ENCODE measurements at places on chromosomes 3 and 15.
A peak's percentile ranks its signal among the peaks of the same experiment; 100 is the strongest.

DNA sequence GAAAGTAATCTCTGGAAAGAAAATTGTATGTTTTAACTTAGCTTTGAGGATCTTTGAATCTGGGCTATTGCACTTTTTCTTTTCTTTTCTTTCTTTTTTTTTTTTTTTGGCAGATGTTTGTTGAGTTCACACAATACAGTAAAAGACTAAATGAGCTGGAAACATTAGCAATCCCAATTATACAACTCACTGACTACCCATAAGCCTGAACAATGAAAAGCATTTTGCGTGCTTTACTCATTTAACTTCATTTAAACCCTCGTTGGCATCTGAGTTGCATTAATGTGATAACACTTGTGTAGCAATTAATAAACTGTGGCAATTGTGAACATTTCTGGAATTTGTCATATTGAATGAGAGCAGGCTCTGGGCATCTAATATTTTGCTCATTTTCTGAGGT lies 269.4 kb upstream of the RBMS3 start:
- no peak for DNase-seq

- no peak for DNase-seq
Measured at GRCh38 chr15:58336161-58336560, 95.6 kb upstream of the LIPC start.

DNA sequence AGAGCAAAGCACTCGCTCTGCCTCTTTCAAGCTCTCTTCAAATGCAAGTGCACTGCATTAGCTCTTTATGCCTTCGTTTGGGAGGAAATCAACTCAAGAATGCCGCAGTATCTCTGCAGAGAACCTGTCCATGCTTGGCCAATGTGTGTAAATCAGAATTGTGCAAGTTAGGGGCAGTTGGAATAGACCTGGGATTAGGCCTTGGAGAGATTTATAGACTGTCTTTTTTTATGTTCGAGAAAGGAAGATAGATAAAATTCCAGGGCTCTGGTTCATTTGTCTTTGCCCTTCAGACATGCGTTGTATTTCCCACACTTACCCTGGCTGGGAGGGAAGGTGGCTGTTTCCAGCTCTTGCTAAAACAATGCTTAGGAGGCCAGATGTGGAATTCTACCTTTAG lies 163.7 kb downstream of the MOBP start:
- DNase-seq, result no peak

DNA sequence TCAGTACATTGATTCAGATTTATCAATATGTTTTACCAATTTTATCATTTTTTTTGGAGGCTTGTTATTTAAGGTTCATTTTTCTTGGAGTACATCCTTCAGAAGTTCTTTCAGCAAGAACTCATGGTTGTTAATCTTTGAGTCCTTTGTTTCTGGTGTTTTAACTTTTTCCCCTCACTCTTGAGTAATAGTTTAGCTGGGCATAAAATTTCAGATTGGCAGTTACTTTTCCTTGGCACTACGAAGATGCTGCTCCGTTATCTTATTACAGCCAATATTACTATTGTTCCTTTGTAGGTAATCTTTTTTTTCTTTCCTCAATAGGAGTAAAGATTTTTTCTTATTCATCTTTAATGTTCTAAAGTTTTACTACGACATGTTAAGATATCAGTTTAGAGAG lies 9.8 kb downstream of the LRRC58 start:
- DNase-seq, result no peak

DNA sequence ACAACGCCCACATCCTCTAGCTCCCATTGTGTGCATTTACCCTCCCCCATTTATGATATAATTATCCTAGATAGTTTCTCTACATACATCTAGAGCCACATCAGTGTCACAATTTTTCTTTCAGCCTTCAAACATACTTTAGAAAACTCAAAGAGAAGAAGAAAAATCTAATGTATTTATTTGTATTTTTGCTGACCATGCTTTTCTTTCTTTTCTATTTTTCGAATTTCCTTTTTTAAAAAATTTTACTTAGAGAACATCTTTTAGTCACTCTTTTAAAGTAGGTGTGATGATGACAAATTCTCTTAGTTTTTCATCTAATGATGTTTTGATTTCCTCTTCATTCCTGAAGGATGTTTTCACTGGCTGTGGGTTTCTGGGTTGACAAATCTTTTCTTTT lies 117.0 kb upstream of the CHL1 start:
- no peak for DNase-seq

DNA sequence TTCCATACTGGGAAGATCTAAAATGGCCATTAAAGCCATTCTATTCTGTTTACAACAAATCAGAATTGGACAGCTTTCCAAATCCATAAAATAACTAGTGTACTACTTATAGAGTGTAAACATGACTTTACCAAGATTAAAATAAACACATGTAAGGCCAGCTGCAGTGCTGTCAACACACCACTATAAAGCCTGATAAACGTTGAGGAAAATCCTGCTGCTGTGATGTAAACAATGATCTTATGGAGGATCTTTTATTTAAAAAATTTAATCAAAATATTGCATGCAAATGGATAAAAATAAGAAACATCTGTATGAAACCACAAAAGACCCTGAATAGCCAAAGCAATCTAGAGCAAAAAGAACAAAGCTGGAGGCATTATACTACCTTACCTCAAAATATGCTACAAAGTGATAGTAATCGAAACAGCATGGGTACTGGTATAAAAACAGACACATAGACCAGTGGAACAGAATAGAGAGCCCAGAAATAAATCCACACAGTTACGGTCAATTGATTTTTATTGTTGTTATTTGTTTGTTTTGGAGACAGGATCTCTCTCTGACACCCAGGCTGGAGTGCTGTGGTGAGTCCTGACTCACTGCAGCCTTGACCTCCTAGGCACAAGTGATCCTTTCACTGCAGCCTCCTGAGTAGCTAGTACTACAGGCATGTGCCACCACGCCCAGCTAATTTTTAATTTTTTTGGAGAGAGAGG lies 428.8 kb upstream of the C2CD4B start:
- no peak for DNase-seq

DNA sequence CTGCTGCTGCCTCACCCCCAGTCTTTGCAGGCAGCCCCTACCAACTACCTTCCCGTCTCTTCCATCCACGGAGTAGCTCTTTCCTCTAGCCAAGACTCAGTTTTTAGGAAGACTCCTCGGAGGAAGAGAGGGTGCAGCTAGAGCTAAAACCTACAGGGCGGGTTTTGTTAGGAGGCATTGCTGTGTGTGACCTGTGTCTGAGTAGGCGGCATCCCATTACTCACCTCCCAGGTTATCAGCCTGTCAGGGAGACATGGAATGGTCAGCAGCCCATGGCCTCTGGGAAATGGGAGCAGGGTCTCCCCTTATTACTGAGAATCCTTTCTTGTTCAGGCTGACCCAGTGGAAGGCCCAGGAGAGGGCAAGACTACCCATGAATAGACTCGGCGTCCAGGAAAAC lies 43.8 kb upstream of the FGD5 start:
- no peak for DNase-seq

- DNase-seq, result no peak
Measured at GRCh38 chr3:8853081-8853480, 83.7 kb upstream of the OXTR start.

DNA sequence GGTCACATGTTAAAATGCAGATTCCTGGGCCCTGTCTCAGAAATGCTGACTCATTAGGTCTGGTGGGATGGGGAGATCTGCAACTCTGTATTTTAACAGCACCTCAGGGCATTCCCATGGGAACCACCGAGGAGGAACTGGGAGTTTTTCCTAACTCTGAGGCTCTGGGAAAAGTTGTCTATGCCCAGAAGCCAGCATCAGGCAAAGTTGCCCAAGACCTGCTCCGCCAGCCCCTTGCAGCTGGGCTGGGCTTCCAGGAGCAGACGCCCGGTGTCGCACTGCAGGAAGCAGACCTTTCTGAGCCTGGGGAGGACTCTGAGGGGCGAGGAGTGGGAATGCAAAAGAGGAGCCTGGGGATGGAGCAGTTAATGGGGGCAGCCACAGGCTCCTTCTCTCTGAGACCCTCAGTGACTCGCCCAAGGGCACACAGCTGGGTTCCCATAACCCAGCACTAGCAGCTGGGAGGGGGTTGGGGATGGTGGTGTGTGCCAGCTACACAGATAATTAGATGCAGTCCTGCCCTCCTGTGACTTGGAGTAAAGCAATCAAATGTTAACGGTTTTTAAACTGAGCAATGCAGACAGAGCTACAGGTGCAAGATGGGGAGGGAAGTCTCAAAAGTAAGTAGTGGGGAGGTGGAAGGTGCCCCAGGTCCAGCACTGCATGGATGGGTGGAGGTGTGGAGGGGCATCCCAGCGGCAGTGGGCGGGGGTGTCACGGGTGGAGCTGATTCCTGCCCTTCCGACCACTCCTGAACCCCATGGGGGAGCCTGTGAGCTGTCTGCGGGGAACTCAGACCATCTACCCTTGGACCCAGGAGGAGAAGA lies 100.4 kb downstream of the LSM3 start:
- DNase-seq, result no peak

GRCh38 chr3:24428481-24428880 lies 66.2 kb downstream of the THRB start:
- DNase-seq, result no peak

DNA sequence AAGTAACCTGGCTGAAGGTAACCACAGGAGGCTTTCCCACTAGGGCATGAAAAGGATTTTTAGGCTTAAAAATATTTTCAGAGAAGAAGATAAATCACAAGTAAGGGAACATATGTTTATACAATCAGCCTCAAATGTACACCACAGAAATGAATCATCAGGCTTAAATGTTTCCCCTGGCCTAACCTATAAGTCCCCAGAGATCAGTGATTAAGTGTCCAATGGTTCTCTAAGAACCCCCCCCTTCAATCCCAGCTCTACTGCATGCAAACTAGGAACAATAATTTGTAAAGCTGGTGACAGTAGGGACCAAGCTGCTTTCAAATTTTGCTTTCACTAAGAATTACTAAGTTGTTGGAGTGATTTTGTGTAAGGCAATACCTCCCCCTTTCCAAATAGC lies 431.6 kb upstream of the LMCD1 start:
- no peak for DNase-seq

GRCh38 chr15:72312605-72313447 lies 7.1 kb downstream of the CELF6 start:
- no peak for DNase-seq

DNA sequence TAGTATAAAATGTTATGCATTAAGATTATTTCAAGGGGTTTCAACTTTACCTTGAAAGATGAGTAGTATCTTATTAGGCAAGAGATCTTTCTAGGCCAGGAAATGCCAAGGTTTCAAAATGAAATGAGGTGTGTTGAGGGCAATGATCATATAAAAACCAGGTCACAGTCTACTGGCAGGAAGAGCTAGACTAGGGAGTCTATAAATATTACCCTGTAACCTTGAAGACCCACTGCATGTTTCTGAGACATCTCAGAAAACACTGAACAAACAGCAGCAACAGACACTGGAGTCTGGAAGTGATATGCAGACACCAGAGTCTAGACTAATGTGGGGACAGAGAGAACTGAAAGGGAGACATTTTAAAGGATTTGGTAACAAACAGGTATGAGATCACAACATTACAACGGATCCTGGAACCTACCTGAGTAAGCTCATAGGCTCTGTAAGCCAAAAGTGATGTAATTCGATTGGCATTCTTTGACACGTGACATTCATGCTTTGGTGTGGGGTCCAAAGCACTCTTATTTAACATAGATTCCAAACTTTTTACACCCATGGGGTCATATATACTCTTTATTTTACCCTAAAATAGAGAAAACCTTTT lies 15.0 kb downstream of the TASOR start:
- no peak for DNase-seq

GRCh38 chr3:188152660-188153436 lies 1.1 kb upstream of the LPP start:
- peak; percentile 82 for DNase-seq

DNA sequence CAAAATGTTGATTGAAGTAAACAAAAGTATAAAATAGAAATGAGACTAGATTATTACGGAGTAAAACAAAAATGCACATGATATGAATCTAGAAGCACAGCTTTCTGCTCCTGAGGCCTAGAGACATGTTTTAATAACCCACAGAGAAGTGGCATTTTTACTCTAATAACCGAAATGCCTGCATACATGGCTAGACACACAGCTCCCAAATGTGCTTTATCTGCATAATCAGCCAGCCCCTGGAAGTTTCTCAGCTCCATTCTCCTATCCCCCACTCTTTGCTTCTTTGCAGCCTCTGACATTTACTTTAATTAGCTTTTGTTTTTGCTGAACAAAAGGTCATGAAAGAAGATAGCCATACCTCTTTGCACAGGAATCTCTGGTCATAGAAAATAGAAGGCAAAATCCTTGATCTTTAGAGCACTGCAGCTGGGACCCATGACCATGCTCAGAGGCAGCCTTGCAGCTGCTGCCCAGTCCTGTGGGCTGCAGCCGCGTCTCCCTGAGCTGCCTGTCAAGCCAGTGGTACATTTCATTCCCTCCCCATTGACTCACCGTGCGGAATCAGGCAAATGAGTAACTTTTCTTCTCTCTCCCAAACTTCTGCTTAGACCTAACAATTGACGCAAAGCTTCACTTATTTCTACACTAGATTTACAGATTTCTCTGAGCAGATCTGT lies at the start of gene VEPH1:
Gene VEPH1, minus strand, starts transcription at position 501 of the 680 bp plus-strand sequence. CDS start 8,067 bp downstream, outside the sequence.
- no peak for DNase-seq

DNA sequence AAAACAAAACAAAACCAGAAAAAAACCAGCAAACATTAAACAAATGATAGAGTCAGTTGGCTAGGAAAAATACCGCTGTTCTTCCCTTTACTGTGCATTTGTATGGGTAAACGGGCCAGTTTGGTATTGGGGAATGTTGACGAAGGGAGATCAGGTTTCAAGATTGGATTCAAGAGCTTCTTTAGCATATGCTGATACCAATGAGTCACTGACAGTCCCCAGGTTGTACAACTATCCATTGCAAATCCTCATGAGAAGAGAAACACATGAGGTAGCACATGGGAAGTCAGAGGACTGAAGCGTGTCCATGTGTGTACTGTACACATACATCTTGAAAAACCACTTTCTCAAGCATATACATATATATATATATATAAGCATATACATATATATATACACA lies 25.6 kb downstream of the TIGIT start:
- no peak for DNase-seq

GRCh38 chr3:191383124-191383523 lies 52.8 kb upstream of the UTS2B start:
- DNase-seq, result no peak

DNA sequence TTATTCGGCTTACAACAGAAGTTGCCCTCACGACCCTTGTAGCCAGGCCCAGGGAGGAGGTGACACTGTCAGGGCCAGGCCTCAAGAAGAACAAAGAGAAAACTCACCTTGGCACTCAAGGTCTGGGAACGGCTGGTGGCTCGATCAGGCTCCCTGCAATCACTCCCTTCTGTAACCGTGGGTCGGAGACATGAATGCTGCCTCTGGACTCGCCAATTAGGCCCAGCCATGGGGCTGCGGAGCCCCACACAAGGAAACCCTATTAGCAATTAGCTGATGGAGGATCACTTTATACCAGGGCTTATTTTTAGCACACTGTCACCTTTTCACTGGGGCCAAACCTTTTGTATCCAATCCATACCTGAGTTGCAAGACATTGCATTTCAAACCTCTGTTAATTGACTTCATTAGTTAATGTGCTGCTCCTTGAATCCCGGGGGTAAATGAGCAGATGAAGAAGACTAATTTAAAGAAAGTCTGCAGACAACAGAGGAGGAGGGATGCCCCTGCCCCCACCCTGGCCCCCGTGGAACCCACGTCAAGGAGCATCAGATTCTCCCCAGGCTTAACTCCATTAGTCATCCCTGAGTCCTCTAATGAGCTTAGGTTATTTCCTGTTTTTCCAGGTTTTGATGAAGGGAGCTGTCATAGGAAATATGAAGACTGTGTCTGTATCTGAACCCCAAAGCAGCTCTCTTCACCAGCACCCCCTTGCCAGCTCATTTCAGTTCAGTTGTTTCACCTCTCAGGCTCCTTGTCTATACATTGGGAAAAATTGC lies 255.3 kb downstream of the RORA start:
- DNase-seq, result no peak
